SHP77 treated with DMSO at 0.1 percent for 48 hours (cell line): ENCODE measurements at places on chromosomes 12 and 14.

DNA sequence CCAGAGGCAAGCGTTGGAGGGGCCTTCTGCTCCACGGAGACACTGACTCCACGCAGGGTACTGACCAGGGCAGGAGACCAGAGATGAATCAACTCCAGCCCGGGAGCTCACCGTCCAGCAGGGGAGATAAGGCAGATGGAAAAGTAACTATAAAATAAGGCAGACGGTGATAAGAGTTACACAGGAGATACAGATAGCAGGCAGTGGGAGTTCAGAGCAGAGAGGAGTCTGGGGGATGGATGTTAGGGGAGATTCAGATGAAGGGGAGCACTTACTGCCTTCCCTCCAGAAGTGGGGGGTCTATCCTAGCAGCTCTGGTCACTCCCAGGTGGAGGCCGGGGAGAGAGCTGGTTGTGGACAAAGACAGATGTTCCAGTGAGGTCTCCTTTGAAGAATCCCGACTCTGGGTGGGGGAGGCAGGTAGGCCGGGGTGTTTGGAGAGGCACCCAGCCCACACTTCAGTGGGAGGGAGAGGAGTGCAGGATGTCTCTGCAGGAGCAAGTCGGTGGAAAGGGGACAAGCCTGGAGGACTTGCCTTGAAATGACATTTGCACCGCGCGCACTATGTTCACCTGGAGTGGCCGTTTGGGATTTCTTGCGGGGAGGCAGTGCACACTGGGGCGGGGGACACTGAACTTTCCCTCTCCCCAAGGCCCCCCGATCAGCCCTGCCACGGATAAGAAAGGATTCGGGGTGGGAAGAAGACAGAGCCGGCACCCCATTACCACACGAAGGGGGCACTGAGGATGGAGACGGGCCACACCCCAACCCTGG lies 1.2 kb downstream of the PITPNM2 start:
- DNase-seq, result no peak

DNA sequence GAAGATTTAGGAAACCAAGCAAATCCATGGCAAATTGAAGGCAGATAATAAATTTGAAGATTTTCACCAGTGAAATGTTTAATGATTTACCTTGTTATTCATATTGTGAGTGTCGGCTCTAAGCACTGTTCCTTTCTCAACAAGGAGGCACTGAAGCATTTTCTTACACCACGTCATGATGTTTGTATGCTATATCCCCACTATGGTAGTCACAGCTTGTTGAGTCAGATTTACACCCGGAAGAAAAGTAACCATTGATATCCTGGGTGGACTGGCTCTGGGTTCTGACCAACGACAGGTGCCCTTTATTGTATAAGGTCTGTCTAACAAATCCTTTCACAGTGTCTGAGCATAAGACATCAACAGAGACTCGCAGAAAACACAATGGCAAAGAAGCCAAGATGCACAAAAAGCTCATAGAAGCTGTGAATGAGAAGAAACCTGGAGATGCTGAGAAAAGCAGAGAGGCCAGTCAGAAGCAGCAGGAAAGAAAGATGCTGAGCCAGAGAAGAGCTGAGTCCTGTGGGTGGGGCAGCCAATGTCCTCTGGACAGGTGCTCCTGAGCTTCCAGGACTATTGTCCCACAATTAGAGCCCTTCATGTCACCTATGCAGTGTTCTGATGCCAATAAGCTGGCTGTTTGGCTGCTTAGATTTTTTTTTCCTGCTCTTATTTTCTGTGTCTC lies 49.7 kb upstream of the ARHGAP5 start:
- DNase-seq, result no peak

DNA sequence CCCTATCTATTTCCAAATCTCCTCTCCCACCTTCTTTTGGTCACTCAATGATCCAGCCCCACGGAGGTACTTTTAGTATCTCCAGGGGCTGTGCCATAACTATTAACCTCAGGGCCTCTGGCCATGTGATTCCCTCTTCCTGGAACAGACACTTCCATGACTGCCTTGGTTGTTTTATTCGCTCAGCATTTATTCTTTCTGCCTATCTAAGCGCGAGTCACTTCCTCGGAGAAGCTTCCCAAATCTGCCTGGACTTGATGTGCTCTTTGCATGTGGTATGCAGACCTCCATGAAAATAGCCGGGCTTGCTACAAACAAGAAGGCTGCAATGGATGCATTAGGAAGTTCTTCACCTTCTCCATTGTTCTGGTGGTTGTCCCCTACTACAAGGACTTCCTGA lies 939.0 kb upstream of the TMEM132C start:
- DNase-seq, result no peak

DNA sequence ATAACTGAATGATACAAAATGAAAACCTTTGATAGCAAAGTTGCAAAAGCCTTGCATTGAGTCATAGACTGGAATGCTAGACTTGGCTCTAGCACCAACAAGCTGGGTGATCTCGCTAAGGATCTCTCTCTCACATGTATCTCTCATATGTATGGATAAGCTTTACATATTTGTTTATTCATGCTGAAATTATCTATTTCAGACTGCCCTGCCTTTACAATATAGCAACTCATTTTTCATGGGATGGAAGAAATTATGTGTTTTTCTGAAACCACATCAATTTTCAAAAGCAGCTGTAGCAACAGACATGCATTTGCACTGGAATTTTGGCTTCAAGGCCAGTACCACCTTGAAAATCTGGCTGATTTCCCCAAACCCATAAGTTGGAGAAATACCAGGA lies 11.4 kb downstream of the RERG start:
- DNase-seq, result no peak

DNA sequence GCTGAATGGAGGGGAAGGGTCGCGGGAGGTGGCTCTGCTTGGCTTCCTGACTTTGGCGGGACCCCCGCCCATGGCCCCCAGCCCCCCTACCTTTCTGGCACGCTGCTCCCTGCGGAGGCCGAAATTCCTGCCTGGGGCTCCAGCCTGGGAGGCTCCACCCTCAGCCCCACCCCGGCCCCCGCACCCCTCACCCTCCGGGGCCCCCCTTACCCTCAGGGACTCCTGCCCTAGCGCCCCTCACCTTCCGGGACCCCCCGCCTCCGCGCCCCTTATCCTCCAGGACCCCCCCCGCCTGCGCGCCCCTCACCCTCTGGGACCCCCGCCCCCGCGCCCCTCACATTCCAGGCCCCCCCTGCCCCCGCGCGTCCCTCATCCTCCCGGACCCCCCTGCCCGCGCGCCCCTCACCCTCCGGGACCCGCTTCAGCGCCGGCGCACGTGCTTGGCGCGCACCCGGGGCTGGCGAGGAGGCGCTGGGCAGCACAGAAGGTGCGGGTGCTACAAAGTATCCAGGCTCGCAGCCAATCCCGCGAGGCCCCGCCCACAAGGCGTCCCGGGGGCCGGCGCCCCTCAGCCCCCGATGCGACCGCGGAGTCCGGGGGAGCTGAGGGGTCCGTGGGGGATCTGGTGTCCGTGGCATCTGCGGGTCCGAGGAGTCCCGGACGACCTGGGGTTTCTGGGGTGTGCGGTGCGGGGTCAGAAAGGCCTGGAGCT lies at the start of gene ANHX:
Gene ANHX (minus strand): TSS at position 477 of the 712 bp plus-strand sequence. CDS start 1,521 bp downstream, outside the sequence.
- DNase-seq, result no peak

- DNase-seq, result no peak
These were observed 9.4 kb downstream of the ZBTB39 start for GRCh38 chr12:56996793-56997545.

DNA sequence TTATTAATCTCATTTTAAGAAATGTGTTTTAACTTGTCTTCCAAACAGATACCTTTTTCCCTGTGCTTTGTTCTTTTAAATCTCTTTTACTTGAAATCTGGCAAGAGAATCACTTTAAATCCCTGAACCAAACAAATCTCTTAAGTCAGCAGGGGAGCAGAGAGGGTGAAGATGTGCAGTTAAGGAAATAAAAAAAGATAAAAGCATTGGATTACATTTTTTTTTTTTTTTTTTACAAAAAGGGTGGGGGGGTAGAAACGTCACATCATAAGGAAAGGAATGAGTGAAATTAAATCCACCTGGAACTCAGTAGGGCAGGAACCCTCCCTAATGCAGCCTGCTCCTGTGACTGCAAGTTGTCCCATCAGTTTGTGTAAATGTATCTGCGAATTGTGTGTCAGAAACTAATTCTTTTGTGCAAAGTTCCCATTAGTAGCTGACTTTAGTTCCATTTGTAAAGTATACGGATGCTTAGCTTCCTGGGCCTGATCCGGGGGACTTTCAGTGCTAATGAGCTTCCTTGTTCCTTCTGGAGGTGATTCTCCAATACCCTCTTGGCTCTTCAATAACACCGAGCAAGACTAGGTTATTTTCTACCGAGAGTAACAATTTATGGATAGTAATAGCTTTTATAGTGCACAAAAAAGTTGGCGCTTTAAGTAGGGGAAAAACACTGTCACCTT lies 1.5 kb downstream of the TTC6 start:
- no peak for DNase-seq

GRCh38 chr14:103192246-103192840 lies 69.1 kb downstream of the TNFAIP2 start:
- DNase-seq, result no peak

DNA sequence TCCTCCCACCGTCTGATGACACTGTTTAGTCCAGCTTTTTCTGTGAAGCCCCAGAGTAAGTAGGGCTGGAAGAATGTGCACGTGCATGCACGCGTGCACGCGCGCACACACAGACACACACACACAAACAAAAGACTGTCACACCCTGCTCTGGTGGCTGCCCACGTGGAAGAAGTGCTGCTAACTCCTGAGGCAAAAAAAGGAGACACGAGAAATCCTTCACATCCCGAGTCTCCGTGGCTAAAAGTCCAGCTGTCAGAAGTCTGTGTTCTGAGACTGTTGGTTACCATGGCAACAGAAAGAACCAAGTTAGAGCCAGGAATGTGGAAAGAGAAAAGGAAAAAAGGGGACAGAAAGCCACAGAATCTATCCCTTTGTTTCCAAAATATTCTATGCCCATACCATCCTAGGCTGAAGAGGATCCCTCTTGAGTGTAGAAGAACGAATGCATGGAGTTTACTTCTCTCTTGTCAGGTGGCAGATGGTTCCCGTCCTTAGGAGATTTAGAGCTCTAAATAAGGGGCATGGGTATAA lies 1.6 kb upstream of the C12orf71 start:
- no peak for DNase-seq

DNA sequence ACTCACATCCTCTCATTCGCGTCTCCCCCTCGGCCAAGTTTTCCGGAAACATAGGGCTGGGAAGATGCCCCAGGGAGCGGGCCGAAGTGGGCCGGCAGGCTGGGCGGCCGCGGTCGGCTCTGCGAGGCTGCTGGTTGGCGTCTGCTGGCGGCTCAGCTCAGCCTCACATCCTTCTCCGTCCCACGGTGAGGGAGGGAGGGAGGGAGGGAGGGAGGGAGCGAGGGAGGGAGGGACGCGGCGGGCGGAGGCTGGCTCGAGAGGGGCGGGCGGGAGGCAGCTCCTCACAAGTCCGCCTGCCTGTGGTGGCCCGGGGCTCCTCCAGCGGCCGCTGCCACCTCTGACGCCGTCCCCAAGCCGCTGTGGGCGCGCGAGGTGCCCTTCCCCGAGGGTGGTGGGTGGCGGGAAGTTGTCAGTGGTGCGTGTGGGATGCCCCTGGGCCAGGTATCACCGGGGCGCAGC lies 93.8 kb downstream of the RFLNA start:
- DNase-seq, result no peak

- DNase-seq, result no peak
These were observed 91.9 kb downstream of the KIF26A start for GRCh38 chr14:104230119-104230815.

DNA sequence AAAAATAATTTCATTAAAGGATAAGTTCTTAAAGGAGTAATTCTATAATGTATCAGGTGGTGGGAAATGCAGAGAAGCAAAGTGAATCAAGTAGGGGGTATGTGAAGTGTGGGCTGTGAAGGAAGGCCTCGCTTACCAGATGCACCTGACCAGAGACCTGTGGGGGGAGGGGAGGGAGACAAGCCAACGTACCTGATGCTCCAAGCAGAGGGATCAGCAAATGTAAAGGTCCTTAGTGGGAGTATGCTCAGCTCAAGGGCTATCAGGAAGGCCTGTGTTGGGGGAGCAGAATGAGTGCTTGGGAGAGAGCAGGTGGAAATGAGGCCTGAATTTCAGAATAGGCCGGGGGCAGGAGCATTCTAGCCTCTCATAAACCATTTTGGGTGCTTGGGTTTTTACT lies 57.1 kb downstream of the ANO4 start:
- no peak for DNase-seq

GRCh38 chr12:65308601-65309071 lies 30.2 kb downstream of the MSRB3 start:
- DNase-seq, result no peak

- no peak for DNase-seq
These were observed 15.9 kb downstream of the COPZ1 start for GRCh38 chr12:54340846-54341245.

DNA sequence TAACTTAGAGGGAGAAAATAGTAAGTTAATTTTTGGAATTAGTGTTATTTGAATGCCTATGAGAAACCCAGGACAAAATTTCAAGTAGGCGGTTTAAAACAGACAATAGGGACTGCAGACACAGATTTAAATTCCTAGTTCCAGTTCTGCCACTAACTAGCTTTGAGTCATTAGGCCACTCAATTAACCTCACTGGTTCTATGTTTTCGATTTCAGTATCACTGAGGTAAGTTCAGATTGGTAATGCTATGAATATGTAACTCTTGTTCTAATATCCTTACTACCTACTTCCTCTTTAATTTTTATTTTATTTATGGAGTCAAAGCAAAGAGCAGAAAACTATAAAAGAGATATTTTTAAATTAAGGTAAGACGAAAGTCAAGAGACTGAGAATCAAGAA lies 52.6 kb downstream of the GALC start:
- no peak for DNase-seq
